ENCODE measurements at places on chromosomes 11 and 22.

- DNase-seq, result no peak
Measured at GRCh38 chr22:42621505-42622002, 6.9 kb upstream of the POLDIP3 start.

- no peak for DNase-seq
Measured at GRCh38 chr22:24303007-24303406, 32.4 kb downstream of the SPECC1L start.

DNA sequence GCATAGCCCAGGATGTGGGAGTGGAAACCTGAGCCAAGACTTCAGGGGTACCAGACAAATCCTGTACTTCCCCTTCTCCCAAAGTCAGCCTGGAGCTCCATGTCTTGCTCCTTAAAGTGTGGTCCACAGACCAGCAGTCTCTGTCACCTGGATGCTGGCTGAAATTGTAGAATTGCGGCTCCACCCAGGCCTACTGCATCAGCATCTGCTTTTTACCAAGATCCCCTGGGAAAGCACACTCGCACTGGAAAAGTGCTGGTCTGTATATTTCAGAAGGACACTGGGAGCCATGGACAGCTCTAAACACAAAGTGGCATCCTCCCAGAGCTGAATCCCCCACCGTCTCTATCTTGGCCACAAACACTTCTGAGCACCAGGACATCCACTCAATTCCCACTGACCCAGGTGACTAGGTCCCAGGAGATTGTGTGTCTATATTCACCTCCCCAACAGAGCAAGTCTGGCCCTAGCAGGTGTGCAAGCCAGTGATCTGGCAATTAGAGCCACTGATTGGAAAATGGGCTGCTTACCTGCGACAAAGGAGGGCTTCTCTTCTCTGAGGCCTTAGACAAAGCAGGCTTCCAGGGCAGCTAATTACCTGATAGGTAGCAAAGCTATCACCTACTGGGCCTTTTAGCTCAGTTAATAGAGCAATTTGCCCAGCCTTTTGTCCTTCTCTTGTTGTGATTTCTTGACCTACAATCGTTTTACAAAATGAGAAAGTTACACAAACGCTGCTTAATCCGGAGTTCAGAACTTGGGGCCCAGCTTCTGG is 443.3 kb downstream of the MN1 start:
- no peak for DNase-seq

DNA sequence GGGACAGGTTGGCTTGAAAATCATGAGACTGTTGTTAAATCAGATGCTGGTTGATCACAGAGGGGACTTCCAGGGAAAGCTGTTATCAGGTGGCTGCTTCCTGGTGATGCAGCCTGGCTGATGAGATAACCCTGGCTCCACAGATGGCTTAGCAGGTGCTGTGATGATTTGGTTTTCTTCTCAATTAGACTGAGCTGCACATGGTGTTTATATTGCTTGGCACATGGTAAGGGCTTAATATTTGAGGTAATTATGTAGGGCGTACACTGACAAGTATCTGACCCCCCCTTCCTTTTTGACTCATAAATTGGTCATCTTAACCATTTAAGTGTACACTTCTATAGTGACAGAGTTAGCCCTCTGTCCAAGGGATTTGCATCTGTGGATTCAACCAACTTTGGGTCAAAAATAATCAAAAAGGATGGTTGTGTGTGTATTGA is 7.0 kb downstream of the RPS3 start:
- no peak for DNase-seq

DNA sequence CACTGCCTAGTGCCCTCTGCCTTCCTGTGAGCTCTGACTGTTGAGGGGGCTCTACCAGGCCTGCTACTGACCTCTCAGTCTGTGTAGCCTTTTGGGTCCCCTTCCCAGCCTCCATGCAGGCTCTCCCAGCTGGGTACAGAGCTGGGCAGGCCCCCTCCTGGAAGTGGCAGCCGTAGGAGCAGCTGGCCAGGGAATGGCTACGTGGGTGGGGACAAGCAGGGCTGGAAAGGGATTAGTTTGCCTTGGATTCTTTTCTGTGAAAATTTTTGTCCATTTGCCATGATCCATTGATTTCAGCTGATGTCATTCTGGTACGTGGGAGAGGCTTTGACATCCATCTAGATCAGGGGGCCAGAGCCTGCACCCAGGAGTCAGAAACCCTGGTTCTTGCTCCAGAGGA is 23.9 kb upstream of the NECTIN1 start:
- no peak for DNase-seq

DNA sequence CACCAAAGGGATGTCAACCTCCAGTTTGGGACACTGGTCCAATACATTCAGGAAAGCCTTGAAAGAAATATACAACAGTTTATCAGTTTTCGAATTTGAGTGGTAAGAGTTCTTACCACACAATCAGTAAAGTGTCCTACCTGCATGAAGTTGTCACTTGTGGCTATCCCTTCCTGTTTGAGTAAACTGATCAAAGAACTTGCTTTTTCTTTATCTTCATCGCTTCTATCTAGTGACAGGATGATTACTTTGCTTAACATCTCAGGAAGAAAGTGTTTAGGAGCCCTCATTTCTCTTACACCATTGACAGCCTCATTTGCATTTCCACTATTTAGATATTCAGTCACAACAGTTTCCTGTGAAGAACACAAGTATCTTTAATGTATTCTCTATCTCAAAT is 8.4 kb downstream of the EIF4G2 start:
- DNase-seq, result peak; percentile 60

DNA sequence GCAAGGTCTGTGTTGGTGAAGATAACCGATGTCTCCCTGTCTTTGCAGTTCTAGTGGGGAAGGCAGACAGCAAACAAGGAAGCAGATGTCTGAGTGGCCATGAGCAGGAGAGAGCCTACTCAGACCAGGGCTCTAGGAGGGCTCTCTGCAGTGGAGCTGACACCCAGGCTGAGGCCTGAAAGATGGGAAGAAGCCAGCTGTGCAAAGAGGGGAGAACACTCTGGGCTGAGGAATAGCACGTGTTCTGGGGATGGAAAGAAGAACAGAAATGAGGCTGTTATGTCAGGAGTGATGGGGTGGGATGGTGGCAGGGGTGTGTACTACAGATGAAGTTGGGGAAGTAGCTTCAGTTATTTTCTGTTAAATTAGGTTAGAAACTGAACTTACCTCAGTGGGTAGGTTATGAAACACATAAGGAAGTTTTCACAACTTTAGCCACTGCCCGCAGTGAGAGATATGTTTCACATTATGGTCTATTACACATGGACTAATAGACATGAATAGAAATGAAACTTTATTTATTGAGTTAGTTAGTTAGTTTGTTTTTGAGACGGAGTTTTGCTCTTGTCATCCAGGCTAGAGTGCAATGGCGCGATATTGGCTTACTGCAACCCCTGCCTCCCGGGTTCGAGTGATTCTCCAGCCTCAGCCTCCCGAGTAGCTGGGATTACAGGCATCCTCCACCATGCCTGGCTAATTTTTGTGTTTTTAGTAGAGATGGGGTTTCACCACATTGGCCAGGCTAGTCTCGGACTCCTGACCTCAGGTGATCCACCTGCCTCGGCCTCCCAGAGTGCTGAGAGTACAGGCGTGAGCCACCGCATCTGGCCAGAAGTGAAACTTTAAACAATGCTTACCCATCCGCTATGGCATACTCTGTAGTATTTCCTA is 7.8 kb downstream of the DCPS start:
- no peak for DNase-seq

GRCh38 chr22:43474161-43475101 is 62.6 kb downstream of the MPPED1 start:
- DNase-seq, result no peak

DNA sequence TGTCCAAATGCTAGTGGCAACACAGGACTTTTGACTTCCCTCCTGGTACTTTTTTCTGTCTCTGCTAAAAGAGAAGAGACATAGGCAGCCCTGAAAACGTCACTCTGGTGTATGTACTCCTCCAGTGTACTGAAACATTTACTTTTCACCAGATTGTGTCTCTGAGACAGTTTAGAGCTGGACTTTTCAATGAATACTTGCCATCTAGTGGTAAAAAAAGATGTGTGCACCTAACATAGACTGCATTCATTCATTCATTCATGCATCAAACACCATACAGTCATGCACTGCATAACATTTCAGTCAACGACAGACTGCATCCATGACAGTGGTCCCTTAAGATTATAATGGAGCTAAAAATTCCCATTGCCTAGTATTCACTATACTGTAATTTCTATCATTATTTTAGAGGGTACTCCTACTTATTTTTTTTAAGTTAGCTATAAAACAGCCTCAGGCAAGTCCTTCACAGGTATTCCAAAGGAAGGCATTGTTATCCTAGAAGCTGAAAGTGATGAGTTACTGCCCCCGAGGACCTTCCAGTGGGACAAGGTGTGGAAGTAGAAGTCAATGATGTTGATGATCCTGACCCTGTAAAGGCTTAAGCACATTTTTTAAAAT is 186.2 kb downstream of the SPON1 start:
- DNase-seq, result peak; percentile 47

- no peak for DNase-seq
Measured at GRCh38 chr11:57349491-57350274, 11.5 kb downstream of the P2RX3 start.

- DNase-seq, result no peak
Measured at GRCh38 chr11:12130180-12130980, 20.0 kb downstream of the MICAL2 start.

DNA sequence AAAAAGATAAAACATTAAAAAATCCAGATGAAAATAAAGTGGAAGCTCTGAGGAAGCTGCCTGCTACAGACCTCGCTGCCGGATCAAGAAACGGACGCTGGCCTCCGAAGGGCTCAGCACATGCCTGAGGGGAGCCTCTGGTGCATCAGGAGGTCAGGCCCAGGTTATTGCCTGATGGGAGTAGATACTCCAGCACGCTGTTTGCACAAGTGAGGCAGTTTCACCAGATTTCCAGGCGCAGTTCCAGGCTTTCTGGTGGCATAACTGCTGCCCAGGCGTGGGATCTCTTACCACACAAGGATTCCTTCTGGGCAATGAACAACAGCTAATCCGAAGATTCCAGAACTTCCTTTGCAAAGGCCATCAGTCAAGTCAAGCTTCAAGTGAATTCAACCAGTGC is 154.2 kb downstream of the MPPED1 start:
- no peak for DNase-seq

- DNase-seq, result peak; percentile 82
Measured at GRCh38 chr11:11568651-11569229, 53.1 kb downstream of the GALNT18 start.

- no peak for DNase-seq
Measured at GRCh38 chr11:126696982-126697381, 303.6 kb downstream of the KIRREL3 start.

- no peak for DNase-seq
Measured at GRCh38 chr22:48173061-48173772, 1410.8 kb downstream of the TBC1D22A start.

DNA sequence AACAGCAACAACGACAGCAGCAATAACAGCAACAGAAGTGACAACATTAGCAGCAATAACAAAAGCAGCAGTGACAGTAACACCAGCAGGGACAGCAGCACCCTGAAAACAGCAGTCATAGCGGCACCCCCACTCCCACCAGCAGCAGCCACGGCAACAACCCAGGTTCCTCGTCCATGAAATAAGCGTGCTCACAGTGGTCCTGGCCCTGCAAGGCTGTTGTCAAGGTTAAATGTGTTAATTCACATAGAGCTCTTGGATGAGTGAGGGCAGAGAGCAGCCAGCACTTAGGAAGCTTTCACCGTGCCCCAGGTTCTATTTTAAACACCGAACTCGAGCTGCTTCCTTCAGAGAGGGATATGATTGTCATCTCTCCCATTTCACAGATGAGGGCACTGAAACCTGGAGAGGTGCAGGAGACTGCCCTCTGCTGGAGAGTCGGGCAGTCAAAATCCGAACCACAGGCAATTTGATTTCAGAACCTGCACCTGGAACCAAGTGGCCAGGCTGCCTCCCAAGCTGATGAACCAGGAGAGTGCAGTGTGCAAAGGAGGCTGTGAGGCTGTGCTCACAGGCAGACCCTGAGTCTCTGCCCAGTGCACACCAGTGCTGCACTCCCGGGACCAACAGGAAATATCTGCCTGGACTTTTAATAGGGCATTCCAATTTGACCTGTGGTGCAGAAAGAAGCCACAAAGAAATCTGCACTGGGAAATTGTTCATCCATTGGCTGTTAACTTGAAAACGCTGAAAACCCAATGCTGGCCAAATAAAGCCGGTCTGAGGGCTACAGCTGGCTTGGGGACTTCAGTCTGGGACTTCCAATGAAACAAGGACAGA is 22.9 kb upstream of the FGF3 start:
- peak; percentile 29 for DNase-seq

DNA sequence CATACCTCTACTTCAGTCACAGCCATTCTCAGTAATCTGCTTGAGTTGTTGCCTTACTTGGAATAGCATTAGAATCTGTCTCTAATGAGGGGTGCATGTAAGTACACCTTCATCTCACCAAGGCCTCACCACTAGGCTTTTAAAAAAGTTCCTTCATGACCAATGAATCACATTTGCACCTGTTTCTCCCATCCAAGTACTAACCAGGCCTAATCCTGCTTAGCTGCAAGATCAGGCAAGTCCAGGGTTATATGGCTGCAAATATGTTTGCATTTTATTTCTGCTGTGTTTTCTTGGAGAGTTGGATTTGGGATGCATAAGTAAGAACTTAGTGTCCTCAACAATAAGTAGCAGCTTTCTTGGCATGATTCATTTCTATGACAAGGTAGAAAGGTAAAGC is 66.9 kb downstream of the BBOX1 start:
- DNase-seq, result no peak

- no peak for DNase-seq
Measured at GRCh38 chr11:116360221-116360941, 412.4 kb downstream of the BUD13 start.

- DNase-seq, result no peak
Measured at GRCh38 chr22:44112191-44112590, 68.5 kb upstream of the PARVG start.

- no peak for DNase-seq
Measured at GRCh38 chr22:18056161-18056666, 21.6 kb upstream of the PEX26 start.

- DNase-seq, result no peak
Measured at GRCh38 chr22:46027211-46028105, 50.5 kb upstream of the WNT7B start.

GRCh38 chr22:40401981-40402406 is 31.6 kb downstream of the SGSM3 start:
- DNase-seq, result peak; percentile 31

GRCh38 chr22:32622744-32623110 is 148.1 kb downstream of the FBXO7 start:
- DNase-seq, result no peak
